ENCODE measurements at places on chromosomes 5 and 9.
A peak's percentile ranks its signal among the peaks of the same experiment; 100 is the strongest.

GRCh38 chr5:73592551-73592950 is 27.0 kb downstream of the UTP15 start:
- no peak for DNase-seq

DNA sequence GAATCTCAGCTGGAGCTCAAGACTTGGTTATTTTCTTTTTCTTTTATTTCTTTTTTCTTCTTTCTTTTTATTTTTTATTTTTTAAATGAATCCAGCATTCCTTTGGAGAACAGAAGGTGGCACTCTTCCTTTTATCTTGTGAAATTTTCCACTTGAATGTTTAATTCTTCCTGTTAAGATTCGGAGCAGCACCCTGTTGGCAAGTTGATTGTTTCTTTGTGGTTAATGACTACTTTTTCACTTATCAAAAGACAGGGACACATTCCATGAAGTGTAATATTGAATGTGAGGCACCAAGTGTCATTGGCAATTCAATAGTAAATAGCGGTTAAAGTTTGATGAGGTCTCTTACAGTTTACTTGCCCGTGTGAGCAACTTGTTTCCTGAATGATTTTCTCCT is 240.5 kb upstream of the CHD1 start:
- DNase-seq: no peak

DNA sequence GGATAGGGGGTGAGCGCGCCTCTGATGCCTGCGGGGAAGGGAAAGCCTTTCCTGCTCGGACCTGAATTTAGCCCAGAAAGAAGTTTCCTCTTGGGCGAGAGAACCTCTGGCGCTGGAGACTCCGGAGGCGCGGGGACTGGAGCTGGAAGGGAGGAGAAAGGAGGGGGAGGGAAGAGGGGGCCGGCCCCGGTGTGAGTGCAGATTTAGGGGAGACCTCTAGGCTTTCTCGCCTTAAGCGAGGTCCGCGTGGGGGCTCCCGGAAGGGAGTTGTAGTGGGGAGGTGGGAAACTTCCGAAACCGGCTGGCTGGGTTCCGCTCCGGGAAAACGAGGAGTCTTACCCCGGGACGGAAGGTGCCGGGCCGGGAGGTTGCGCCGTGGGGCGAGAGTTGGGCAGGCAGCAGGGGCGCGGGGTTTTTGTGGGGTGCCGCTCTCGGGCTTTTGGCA is 1.3 kb downstream of the PCSK5 start:
- DNase-seq: peak; percentile 23

GRCh38 chr5:87368601-87369000 is 44.1 kb downstream of the CCNH start:
- DNase-seq: no peak

- no peak for DNase-seq
These were observed 389.4 kb upstream of the TUSC1 start for GRCh38 chr9:26067608-26068007.

- DNase-seq: no peak
These were observed 343.3 kb upstream of the CDH9 start for GRCh38 chr5:27381686-27382085.

DNA sequence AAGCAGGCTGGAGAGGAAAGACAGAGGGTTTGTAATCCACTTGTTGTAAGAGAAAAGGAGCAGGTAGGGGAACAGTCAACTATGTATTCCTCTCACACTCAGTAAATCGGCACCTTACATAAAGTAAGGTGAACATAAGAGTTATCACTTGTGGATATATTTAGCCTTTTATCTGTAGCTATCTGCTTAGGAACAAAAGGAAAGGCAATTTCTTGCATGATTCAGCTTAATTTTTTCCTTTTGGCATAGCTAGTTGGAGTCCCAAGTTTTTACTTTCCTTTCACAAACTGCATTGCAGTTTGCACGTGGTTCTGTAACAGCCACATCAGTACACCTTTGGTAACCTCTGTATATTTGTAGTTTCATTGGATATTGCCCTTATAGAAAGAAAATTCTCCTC is 250.9 kb upstream of the PIK3R1 start:
- no peak for DNase-seq

GRCh38 chr5:133370904-133371303 is 241.4 kb downstream of the FSTL4 start:
- no peak for DNase-seq

DNA sequence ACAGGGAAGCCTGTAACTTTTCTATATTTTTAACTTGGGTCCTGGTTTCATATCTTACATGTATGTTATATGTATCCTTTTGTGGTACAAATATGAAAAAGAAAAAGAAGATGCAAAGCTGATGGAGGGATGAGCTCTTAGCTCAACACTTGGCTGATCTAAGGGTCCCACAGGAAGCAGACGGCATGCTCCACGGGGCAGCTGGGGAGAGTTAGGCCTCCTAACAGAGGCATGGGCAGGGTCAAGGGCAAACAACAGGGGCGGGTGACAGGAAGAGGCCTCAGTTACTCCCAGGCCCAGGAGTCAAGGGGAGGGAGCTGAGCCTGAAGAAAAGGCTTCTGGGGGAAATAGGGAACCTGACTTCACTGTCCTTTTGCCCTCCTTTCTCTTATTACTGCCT is 287.2 kb downstream of the ZSWIM6 start:
- DNase-seq: no peak

DNA sequence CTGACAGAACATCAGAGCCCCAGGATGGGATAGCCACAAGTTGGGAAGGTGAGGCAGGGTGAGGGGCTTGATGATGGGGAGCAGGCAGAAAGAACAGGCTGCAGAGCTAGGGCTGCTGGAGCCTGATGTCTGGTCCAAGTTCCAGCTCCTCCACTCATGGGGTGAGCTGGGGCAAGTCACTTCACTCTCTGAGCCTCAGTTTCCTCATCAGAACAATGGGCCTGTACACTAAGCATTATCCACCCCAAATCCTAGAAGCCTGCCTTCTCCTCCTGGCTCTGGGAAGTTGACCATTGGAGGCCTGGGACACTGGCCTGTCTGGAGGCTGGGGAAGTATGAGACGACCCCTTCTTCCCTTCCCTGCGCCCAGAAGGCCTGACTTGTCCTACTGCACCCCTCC is 51.8 kb upstream of the PSD2 start:
- no peak for DNase-seq

DNA sequence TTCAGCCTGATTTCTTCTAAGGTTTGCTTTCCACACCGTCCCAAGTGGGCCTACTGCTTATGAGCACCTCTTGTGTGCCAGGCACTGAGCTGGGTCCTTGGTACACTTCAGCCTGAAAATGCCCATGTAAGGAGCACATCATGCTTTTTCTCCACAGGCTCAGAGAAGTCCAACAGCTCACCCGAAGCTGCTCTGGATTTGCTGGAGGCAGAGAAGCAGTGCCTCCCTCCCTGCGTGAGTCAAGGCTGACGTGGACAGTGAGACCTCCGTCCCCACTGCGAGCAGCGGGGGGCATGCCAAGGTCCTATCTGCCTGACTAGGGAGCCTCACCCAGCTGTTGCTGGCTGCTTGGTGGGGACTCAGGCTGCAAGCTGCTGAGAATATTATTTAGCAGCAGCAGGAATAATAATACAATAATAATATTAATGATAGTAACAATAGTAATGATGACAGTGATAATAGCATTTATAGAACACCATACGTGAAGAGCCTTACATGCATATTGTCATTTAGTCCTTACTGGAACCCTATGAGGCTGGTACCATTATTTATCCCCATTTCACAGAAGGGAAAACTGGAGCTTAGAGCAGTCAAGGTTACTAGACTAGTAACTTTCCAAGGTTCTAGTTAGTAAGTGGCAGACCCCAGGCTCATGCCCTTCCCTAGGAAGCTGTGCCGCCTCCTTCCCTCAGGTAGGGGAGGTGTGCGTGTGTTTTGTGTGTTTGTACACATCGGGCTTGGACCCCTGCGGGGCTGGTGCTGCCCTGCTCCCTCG is 194.8 kb downstream of the HSPA4 start:
- DNase-seq: no peak

DNA sequence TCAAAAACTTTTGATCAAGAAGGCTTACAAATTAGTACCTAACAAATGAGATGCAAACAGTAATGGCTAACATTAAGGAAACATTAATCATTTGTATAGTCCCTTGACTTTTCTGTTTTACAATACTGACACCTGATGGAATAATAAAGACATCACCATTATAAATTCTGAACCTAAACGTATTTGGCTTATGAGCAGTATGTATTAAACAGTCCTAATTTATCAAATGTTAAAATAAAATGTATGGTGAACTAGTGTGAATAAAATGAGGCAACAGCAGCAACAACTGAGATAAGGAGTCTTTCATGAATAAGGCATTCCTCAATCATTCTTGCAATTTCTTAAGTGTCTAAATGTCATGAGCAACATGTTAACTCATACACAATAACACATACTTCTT is 6.0 kb downstream of the PUM3 start:
- DNase-seq: no peak

DNA sequence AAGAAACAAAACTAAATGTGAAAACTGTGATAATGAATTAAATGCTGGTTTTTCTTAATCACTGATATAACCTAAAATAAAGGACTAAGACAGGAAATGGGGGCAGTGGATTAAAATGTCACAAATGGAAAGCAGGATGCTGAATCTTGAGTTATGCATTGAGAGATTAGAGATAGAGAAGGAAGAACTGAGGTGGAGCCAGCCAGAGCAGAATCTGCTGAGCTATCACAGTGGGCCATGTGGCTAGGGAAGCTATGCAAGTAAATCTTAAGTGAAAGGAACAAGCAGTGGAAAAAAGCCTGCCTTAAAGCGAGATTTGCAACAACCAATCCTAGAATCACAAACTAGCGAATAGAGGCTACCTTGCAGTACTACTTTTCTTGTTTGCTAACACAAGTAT is 188.5 kb upstream of the RASA1 start:
- no peak for DNase-seq

DNA sequence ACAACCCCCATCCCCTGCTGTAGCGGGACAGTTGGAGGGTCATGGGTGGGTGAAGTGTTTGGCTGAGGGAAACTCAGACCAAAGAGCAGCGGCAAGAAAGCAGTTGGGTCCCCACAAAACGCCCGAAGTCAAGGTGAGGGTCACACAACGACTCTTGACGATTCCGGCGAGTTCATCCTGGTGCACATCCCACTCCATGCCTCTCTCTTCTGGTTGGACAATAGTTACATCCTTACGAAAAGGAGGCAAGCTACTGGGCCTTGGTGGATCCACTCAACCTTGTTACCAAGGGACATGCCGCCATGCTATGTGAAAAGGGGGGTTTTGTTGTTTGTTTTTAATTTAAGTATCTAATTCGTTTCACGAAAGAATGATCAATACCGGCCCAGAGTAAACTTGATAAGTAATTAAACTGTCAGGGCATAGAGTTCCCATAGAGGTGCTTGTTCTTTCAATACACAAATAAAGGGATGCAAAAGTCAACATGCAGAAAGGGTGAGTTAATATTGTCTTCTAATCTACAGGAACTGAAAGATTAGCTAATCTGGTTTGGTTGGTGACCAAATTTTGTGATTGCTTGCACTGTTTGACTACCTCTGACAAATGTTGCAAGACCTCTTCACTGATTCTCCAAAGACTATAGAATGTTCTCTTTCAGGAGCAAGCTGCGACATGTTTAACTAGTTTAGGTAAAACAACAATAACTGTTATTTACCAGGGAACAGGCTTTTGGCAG is 732 bp upstream of the SMIM15 start:
- DNase-seq: no peak

GRCh38 chr9:113674436-113674835 is 201.7 kb upstream of the ZNF618 start:
- DNase-seq: no peak

DNA sequence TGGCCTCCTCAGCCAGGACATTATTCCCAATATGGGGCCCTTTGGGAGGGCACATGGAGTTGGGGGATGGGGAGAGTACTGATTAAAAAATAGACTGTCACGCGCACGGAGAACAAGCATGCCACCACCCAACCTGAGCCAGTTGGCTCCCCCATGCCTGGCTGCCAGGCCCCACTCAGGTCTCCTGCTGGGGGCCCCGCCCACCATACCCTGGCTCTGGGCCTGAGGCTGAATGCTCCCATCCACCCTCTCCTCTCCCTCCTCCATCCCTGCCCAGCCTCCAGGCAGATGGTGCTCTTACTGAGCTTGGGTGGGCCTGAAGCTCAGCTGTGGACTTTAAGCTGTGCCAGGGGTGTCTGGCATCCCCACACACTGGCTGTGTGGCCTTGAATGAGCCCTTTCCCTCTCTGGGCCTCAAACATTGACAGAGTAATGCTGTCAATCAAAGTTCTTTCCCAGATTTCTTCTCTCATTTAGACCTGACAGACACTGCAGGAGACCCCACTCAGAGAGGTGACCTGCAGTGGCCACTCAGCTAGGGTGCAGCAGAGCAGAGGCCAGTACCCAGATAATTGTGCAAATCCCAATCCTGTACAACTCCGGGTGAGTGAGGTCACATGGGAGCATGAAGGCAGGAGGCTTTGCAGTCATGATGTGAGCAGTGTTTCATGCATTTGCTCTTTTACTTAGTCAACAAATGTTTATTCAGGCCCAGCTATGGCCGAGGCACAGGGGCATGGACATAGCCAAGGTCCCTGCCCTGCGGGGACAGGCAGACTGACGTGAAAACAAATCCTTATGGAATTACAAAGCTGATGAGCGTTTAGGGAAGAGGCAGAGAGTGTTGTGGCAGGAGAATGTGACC is 9.8 kb upstream of the SYNPO start:
- DNase-seq: no peak

DNA sequence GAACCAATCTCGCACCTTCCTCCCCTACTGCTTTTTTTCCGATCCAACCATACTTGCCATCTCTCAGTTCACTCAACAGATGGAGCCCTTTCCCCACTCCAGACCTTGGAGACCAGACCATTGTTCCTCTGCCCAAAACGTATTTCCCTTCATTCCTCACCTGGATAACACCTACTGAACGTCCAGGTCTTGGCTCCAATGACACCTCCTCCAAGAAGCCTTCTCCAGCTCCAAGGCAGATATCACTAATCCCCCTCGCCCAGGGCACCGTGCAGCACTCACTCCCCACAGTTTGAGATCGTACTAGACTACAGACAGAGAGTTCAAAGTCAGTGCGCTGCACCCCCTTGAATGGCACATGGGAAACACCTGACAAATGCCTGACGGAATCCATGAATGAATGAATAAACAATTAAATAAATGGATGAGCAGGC is 47.1 kb upstream of the AKNA start:
- no peak for DNase-seq

GRCh38 chr5:68644971-68645370 is 429.4 kb downstream of the PIK3R1 start:
- no peak for DNase-seq
